A172 (cell line): ENCODE measurements at places on chromosomes 7 and 10. TPM values are rescaled to one million over a fixed set of nuclear protein-coding genes. Genes with fewer than 3 reads are reported as not detected.

The CHRM2 gene
- total RNA-seq = not detected in 2 replicates

- DNase-seq = peak; percentile 82
These were observed 184.4 kb upstream of the LYZL2 start for GRCh38 chr10:30813872-30814481.

DNA sequence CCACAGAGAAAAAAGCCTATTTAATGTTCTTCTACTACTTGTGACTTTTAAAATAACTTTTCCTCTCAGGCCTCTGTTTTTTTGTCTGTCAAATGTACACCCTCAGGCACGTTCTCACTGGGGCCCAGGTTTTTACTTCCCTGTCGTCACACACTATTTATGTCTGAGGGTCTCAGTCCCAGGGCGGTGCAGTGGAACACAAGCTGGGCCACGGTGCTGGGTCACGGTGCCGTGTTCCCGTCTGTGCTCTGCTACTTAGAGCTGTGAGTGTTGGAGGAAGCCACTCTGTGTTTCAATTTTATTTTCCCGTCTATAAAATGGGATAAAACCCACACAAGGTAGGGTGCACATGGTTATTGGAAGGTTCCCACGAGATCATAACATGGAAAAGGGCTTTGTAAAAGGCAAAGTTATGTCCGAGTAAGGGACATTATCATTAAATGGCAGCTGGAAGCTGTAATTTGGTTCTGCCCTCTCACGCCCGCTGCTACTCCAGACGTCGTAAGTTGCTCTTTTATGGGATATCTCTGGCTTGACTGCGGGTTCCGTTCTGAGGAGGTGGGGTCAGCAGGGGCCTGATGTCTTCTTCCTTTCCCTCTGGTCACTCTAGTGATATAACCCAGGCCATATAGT lies 25.2 kb downstream of the ZNF775 start:
- no peak for DNase-seq

The PAX4 gene
- total RNA-seq = not detected in 2 replicates

DNA sequence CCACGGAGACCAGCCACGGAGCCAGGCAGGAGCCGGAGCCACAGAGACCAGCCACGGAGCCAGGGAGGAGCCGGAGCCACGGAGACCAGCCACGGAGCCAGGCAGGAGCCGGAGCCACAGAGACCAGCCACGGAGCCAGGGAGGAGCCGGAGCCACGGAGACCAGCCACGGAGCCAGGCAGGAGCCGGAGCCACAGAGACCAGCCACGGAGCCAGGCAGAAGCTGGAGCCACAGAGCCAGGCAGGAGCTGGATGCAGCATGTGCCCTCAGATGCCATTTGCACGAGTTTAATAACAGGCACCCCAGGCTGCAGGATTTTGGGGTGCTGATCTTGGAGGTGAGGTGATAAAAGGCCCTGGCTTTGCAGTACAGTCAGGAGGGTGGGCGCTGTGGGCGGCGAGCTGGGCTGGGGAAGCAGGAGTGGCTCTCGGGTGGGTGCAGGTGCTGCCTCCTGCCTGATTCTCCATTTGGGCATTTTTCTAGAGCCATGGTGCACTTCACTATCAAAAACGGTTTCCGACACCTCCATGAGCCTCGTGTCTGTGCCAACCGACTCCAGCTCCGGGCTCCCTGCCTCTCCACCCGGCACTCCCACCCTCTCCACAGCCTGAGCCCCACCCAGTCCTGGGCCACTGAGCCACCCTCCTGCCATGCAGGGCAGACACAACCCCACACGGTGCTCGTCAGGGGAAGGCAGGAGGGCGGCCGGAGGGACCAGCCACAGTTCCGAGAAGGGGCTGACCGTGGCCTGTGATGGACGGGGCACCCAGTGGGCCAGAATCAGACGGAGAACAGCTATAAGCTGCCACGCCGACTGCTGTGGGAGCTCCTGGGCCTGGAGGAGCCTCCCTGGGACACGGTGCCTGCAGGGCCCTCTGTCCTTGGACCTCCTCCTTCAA lies 40.8 kb upstream of the NKX6-2 start:
- no peak for DNase-seq

- DNase-seq = no peak
These were observed 18.2 kb downstream of the CYP17A1 start for GRCh38 chr10:102819054-102819453.

DNA sequence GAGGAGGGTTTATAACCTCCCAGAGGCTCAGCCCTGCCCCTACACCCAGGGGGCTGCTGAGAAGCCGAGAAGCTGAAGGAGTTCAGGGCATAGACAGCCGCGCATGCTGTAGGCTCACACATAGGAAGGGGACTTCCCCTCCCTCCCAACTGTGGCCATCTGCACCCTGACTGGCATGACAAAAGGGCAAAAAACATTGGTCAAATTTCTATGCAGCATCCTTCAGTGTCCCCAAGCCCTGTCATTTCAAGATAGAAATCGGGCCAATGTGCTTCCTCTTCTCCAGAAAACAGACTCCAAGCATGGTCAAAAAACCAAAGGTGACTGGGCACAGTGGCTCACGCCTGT lies 55.9 kb upstream of the MYL10 start:
- DNase-seq = no peak

DNA sequence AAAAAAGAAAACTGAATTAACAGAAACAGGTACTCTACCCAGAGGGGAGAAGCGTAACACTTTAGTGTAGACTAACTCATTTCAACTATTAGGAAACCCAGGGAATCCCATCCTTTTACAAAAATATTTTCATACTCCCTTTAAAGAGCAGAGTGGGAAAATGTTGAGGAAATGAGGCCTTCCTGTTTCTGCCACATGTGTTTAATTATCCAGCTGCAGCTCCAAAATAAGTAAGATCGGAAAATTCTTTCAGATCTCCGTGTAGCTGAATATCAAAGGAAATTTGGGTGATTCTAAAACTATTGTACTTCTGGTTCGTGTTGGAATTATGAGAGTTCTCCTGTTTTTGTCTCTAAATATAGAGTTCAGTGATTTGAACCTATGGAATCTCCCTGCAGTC lies 58.0 kb upstream of the CAV2 start:
- peak; percentile 21 for DNase-seq

The PNLIPRP1 gene
- not detected in 2 replicates for total RNA-seq

The MYOZ1 gene
- total RNA-seq = 1.1 TPM in 1 of 2 replicates, not detected in the other

DNA sequence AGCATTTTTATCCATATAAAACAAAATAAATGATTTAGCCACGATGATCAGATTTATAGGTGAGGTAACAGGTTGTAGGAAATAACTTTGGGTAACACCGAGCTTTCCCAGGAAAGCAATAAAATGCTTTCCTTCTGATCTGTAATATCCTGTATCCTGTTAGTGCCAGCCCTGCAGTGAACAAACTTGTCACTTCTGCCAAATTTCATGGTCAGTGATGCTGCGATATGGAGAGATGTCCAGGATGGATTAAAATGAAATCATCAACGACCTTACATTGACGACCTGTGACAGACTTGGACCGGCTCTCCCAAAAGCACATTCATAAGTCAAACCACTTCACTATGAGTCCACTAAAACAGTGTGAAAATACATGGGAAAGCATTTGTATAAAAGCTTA lies 608.0 kb upstream of the NRP1 start:
- DNase-seq = no peak

DNA sequence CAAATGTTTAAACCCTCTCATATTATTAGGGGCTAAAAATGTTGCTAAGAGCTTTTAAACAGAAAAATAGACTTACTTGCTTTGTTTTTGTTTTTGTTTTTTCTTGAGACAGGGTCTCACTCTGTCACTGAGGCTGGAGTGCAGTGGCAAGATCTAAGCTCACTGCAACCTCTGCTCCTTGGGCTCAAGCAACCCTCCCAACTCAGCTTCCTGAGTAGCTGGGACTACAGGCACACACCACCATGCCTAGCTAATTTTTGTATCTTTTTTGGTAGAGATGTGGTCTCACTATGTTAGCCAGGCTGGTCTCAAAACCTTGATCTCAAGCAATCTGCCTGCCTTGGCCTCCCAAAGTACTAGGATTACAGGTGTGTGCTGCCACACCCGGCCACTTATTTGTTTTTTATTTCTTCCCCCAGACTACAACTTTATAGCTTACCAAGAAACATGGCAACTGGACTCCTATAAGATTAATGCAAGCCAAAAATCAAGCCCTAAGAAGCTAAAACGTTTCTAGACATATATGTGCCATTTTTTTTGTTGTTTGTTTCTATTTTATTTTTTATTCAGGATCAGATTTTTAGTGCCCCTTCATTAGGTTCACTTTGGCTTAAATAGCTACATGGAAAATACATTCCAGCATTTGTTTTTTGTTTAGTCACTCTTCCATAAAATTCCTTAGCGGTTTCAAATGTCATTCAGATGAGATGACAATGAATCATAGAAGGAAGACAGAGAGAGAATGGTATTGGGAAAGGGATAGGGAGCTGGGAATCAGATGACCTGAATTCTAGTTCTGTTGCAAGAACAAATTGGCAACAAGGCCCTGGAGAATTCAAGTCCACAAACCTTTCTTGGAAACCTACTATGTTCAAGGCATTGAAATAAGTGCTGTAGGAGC lies 163.4 kb upstream of the MKLN1 start:
- peak; percentile 81 for DNase-seq

DNA sequence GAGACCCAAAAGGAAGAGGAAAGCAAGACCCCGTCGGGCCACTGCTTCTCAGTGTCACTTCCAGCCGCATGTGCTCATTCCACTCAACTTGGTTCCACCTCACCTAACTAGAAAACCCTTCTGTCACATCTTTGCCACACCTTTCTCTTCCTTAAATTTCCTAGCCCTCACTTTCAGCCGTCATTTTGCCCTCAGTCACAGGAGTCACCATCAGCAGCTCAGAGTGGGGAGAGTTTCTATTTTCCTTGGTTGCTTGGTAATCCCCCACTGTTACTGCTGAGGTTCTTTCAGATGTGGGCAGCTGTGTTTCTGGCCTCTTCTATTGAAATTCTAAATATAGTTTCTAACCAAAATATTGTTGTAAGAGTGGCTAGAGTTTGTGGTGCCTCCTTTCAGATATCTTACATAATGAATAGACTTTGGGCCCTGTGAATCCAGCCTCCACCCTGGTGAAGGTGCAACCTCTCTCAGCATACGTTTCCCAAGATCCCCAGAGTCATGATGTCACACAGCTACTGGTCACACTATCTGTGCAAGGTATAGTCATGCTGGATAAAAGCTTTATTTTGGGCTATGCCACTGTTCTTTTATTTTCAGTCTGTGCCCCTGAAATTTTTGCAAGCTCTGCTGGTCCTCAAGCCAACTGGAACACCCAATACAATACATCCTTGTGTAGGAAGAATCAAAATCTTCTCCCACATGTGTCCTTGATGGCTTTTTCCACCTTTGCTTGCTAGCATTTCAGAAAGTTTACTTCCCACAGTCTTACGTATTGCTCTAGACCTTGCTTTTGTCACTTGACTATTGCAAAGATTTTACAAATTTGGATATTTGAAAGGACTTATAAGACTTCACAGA lies 9.2 kb downstream of the AGBL3 start:
- DNase-seq = no peak

The PLXDC2 gene
- total RNA-seq = 7.0 and 21.8 TPM in 2 replicates

The TMEM130 gene
- total RNA-seq = 2.0 and 4.1 TPM in 2 replicates

The PDE6C gene
- total RNA-seq = not detected in 2 replicates

GRCh38 chr10:86819567-86819966 lies 63.1 kb downstream of the BMPR1A start:
- no peak for DNase-seq

The EPHB6 gene
- 2.0 and 2.7 TPM in 2 replicates for total RNA-seq

The EPO gene
- total RNA-seq = not detected in 2 replicates

GRCh38 chr7:74351836-74352235 lies 62.6 kb downstream of the CLIP2 start:
- no peak for DNase-seq

The RBP4 gene
- total RNA-seq = not detected in 2 replicates

GRCh38 chr10:133442191-133442966 lies 11.4 kb upstream of the SCART1 start:
- no peak for DNase-seq

DNA sequence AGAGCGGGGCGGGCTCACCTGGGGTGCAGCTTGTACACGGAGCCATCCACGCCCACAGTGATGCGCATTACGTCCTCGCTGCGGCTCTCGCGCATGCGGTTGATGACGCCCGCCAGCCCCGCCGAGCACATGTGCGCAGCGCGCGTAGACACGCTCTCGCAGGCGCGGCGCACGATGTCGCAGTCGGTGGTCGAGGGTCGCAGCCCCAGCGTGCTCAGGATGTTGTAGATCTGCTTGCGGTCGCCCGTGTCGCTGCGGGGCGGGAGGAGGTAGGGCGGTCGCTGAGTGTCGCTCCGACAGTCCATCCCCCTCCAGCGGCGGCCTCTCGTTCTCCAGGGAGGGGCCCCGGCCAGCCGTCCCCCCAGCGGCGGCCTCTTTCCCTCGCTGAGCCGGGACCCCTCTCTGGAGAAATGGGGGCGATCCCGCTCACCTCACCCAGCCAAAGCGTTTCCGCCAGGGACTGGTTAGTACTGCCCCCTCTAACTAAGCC lies 4.4 kb upstream of the MYL7 start:
- DNase-seq = no peak

GRCh38 chr7:139078911-139079310 lies 30.6 kb downstream of the ZC3HAV1 start:
- no peak for DNase-seq

GRCh38 chr7:44983742-44984477 lies 5.1 kb upstream of the MYO1G start:
- no peak for DNase-seq

The SKIDA1 gene
- total RNA-seq = 0.53 and 2.4 TPM in 2 replicates

- no peak for DNase-seq
These were observed 22.6 kb upstream of the PDIA4 start for GRCh38 chr7:149050941-149051340.
